ENCODE measurements at places on chromosomes 4 and X.

GRCh38 chr4:153293742-153294057, 50.8 kb upstream of the MND1 start:
- no peak for DNase-seq

- DNase-seq = no peak
Observed at GRCh38 chrX:39874202-39874816, 223.4 kb downstream of the BCOR start.

- no peak for DNase-seq
Observed at GRCh38 chr4:126603210-126603609, 1029.5 kb upstream of the INTU start.

DNA sequence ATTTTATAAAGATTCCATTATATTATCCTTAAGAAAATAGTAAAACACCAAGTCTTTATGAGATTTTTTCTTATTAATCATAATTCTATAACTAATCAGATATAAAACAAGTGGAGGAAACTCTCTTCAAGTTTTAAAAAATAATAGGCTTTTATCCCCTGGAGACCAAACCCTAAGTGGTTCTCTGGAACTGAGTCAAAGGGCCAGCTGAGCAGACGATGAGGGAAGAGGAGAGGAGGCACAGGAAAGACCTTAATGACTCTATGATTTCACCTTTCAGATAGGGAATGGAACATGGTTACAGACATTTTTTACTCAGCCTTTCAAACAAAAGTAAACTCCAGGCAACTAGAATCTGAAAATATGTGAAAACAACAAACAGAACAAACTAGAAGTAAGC, 201.8 kb downstream of the SLC39A8 start:
- DNase-seq = no peak

GRCh38 chr4:67580577-67580976, 22.1 kb downstream of the STAP1 start:
- DNase-seq = no peak
